Left lung (tissue), 14 donors: ENCODE measurements at places on chromosomes 2 and 18.

GRCh38 chr2:230781130-230781797 is 68.6 kb downstream of the CAB39 start:
- DNase-seq, result no peak

DNA sequence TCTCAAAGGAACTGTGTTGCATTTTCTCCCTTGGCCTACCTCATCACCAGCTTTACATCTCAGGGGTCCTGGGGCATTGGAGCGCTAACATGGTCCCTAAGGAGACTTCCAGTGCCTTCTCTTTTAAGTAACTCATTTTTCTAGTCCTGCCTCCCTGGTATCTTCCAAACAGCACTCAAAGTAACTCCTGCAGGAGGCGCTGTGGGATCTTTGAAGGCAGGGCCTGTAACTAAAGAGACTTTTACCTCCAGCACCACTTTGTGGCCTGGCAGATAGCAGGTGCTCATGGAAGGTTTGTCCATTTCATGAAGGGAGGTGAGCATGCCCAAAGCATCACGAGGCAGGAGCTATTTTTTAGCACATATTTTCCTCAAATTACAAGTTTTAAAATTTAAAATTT is 411.0 kb upstream of the GYPC start:
- no peak for DNase-seq

GRCh38 chr2:50786345-50786744 is 245.6 kb downstream of the NRXN1 start:
- no peak for DNase-seq

DNA sequence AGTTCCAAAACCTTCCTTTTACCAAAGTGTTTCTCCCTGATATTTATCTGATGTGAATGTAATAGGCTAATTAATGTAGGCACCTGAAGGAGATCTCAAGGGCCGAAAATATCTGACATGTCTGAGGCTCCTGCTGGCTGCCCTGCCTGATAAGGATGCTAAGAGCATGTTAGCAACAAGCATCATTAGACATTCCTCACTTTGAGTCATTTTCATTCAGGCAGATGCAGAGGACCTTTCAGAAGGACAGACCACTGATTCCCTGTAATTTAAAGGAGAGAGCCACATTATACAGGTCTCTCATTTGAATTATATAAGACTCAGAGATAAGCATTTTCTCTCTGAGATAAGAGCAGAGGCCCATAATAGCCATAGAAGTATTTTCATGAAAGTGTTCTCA is 222.4 kb upstream of the NCKAP5 start:
- DNase-seq, result no peak

DNA sequence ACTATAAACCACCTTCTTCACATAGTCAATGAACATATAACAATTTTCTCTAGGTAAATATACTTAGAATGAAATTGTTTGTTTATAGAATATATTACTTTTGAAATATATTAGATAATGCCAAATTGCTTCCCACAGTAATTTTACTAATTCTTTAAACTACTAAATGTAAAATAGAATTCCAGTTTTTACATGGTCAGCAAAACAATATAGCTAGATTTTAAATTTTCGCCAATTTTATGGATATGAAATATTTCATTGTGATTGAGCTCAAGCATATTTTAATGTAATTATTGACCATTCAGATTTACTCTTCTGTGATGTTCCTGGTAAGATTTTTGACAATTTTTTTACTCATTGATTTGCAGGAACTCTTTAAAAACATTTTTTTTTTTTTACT is 444.6 kb downstream of the PARD3B start:
- DNase-seq, result no peak

DNA sequence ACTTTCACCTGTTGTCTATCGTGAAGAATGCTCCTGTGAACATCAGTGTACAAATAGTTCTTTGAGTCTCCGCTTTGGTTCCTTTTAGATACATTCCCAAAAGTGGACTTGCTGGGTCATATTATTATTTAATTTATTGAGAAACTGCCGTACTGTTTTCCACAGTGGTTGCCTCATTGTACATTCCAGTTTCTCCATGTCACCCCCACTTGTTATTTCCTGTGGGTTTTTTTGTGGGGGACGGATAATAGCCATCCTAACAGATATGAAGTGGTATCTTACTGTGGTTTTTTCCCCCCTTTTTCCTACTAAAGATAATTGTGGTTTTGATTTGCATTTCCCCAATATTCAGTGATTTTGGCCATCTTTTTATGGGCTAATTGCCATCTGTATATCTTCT is 53.8 kb downstream of the SMCHD1 start:
- no peak for DNase-seq

GRCh38 chr18:59002974-59003594 is 136.6 kb upstream of the SEC11C start:
- no peak for DNase-seq

GRCh38 chr2:222160125-222160524 is 138.7 kb downstream of the PAX3 start:
- no peak for DNase-seq

- DNase-seq, result no peak
Measured at GRCh38 chr2:143758629-143759330, 629.6 kb downstream of the ARHGAP15 start.

- no peak for DNase-seq
Measured at GRCh38 chr2:174836377-174836994, 72.2 kb upstream of the CHRNA1 start.

GRCh38 chr2:10425699-10426098 is 22.4 kb downstream of the ODC1 start:
- no peak for DNase-seq

GRCh38 chr2:235567842-235568241 is 74.0 kb downstream of the AGAP1 start:
- no peak for DNase-seq

DNA sequence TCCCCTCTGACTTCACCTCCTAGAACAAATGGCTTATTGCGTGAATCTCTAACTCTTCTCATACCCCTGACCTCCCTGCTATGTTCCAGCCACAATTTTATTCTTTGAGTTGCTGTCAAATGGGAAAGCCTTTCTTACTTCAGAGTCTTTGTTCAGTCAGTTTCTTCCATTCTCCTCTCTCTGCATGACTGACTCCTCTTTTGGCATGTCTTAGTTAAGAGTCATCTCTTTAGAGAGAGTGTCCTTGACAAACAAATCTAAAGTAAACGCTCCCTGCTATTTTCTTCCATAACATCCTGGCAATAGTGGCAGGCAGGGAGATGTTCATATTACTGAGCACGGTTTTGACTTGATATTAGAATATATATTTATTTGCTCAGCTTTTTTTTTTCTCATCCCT is 170.7 kb upstream of the ERBB4 start:
- no peak for DNase-seq

DNA sequence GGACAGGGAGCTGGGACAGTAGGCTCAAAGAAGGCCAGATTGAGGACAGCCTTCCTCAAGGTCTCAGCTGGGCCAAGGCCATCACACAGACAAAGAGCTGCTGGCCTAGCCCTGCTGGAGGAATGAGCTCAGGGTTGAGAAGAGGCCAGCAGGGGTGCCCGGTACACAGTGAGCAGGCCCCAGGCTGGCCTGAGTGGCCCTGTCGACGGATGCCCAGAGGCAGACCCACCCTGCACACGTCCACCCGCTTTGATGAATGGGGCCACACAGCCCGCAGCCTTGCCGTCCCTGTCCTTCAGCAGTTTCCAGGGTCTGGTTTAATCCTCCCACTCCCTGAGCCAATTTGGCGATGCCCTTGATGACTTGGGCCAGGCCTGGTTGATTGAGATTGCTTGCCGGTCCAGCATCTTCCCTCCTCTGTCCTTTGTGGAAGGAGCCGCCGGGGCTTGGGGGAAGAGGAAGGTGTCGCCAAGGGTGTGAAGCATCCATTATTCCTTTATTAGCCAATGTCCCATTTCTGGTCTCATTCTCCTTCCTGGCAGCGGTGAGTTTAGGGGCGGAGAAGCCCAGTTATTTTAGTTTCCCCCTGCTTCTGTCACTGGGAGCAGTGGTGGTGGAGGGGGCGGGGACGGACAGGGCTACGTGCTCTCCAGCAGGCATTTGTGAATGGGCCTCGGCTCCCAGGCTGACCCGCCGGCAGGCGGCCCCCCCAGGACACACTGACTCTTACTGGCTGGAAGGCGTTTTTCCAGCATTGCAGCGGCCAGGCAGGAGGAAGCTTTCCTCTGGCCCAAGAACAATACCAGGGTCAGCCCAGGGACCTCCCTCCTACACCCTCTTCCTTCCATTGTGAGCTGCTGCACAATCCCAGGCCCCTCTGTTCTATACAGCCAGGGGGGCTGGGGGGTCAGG is 141.8 kb downstream of the CTIF start:
- no peak for DNase-seq

DNA sequence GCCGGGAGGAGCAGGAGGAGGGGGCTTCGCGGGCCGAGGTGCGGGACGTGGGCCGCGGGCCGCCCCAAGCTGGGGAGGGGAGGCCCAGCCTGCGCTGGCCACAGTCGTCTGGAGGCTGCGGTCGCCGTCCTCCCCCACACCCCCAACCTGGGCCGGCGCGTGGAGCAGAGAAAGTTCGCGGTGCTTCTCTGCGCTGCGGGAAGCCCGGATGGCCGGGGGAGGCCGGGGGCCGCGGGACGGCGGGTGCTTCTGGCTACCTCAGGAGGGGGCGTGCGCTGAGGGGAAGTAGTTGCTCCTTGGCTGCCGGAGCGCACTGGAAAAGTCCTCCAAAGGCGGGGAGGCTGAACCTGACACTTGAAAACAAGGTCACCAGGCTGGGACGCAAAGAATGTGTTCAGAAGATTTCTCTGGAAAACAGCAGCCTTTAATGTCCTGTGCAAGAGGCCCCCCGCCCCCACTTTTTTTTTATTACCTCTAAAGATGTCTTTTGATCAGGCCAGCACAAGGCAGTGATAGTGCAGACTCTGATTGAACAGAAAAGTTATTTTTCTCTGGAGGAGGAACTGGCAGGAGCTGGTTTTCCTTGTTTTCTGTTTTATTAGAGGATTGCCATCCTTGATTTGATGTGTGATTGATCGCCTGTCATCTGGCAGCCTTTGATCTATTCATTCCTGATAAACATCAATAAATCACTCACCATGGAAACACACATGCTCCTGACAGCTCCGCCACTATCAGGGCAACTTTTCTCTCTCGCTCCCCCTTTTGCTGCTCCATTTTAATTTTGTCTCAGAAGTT is 1.6 kb downstream of the TSHZ1 start:
- peak; percentile 67 for DNase-seq

GRCh38 chr2:152222975-152223637 is 47.5 kb upstream of the STAM2 start:
- no peak for DNase-seq
